ENCODE measurements at places on chromosomes 13 and 19. TPM values are rescaled to one million over a fixed set of nuclear protein-coding genes. Genes with fewer than 3 reads are reported as not detected.

FGF22 gene
- not detected for total RNA-seq

VSTM2B gene
- not detected for total RNA-seq

ZNF709 gene
- 5.0 TPM for total RNA-seq

PRR19 gene
- total RNA-seq, result 0.36 TPM

CEACAM4 gene
- total RNA-seq, result not detected

THSD1 gene
- 18.3 TPM for total RNA-seq

HCST gene
- total RNA-seq, result 0.36 TPM

TUBA3C gene
- total RNA-seq, result not detected

N4BP2L2 gene
- 178 TPM for total RNA-seq

DNA sequence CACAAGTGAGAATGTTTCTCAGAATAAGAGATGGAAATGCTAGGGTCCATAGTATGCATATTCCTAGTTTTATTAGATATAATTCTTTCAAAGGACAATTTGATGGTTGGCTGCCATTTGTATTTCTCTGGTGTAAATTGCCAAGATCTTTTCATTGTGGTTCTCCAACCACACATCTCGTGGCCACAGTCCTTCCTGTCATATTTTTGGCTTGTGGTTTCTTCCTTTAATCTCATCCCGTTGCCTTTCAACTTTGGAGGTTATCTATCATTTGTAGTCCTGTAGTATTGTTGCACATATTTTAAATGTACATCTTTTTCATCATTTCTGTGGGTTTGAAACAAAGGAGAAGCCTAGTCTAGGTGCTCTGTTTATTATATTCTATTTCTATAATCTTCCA is 61.2 kb downstream of the WASF3 start:
- no peak for DNase-seq
- H3K27me3 ChIP-seq, result no peaks in the 10 kb centered on the region
- H3K27ac ChIP-seq, result no peak overlapping the region
- H3K4me1 ChIP-seq, result peaks cover 25% of the 10 kb centered on the region
- no peak overlapping the region for H3K4me3 ChIP-seq
- H3K36me3 ChIP-seq, result no peaks in the 10 kb centered on the region

DNA sequence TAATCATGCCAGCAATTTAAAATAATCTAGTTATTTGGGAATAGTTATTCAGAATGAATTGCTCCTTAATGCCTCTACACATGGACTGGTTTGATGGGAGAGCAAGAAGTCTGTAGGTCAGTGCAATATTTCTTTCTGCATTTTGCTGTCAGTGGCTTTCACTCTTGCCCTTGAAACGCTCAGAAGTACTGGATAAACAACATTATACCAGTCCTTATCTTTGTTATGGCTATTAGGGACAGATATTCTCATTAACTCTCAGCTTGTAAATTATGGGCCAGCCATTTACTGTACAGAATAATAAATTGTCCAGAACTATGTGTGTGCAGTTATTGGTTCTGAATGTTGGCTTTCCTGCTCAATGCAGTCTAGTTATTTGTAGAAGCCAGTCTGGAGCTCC is 224.4 kb downstream of the OXGR1 start:
- no peaks in the 10 kb centered on the region for H3K4me1 ChIP-seq
- no peak overlapping the region for H3K27ac ChIP-seq
- DNase-seq, result no peak
- H3K4me3 ChIP-seq, result no peak overlapping the region
- no peaks in the 10 kb centered on the region for H3K27me3 ChIP-seq

DNA sequence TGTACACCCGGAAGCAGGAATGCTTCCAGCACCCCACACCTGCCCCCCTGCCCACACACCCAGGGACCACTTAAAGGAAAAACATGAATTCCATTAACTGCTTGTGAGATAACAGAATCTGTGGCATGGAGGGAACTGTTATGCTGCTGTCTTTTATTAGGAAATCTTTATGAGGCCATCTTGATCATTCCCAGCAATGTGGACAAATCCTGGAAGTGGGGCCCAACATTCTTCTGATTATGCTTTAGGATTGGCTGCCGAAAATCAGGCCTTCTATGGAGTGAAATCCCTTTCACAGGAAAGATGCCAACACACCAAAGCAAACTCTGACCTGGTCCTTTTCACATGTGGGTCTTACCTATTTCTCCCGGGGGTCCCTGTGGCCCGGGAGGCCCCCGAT is 114.5 kb downstream of the COL4A1 start:
- no peak overlapping the region for H3K4me3 ChIP-seq
- no peak for DNase-seq
- peaks cover 85% of the 10 kb centered on the region for H3K36me3 ChIP-seq
- H3K27me3 ChIP-seq, result no peaks in the 10 kb centered on the region

DNA sequence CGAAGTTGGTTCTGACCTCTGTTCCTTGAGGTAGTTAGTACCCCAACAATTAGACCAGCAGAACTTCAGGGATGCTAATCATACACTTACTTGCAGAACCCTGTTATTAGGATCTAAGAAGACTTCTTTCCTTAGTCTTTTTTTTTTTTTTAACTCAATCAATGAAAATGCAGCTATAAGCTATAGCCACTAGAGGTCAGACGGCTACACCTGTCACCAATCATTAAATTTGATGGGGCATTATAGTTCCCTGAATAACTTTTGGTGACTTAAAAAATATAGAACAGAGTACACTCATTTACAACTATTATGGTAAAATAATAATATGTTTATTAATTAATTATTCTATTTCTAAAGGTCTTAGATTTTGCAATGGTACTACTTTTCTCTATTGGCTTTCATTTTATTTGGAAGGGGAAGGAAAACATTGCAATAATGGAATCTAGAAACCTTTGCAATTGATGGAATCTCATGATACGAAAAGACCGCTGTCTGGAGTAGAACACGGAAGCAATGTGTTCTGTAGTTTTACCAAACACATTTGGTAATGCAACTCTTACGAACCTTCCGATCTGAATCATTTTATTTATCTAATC is 483.2 kb downstream of the DIAPH3 start:
- H3K36me3 ChIP-seq, result no peaks in the 10 kb centered on the region
- no peaks in the 10 kb centered on the region for H3K27me3 ChIP-seq
- peaks cover 4% of the 10 kb centered on the region for H3K4me1 ChIP-seq
- no peak overlapping the region for H3K27ac ChIP-seq

DNA sequence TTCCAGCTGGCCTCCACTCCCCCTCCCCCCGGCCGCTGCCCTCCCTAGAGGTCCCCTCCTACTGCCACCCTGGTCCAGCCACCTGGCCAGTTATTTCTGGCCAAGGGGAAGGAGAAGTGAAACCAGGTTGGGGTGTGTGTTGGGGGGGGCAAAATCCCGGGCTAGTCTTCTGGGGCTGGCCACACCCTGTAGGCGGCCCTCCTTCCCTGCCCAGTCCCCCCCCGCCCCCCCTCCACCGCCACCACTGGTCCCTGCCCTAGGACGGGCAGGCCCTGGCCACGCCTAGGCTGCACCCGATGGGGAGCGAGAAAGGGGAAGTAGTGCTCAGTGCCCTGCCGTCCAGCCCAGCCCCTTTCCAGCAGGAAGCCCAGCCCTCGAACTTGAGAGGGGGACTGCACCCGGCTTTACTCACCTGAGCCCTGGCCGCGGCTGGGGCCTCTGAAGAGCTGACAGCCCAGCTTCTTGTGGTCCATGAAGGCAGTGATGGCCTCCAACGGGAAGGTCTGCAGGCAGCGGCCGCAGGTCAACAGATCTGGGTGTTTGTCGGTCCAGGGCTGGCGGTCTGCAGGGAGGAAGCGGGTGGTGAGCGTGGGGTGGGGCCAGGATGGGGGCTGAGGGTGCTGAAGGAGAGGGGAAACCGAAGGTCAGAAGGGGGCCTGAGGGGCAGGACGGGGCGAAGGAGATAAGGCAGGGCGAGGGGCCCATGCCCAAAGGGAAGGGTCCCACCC is 813 bp downstream of the ZNF296 start:
- no peaks in the 10 kb centered on the region for H3K27me3 ChIP-seq
- no peak overlapping the region for H3K27ac ChIP-seq
- DNase-seq, result peak; percentile 95
- peaks cover under 1% of the 10 kb centered on the region for H3K36me3 ChIP-seq

GRCh38 chr19:31639306-31639705 is 290.1 kb upstream of the TSHZ3 start:
- H3K36me3 ChIP-seq, result no peaks in the 10 kb centered on the region
- DNase-seq, result no peak
- H3K4me3 ChIP-seq, result no peak overlapping the region
- no peaks in the 10 kb centered on the region for H3K4me1 ChIP-seq

DNA sequence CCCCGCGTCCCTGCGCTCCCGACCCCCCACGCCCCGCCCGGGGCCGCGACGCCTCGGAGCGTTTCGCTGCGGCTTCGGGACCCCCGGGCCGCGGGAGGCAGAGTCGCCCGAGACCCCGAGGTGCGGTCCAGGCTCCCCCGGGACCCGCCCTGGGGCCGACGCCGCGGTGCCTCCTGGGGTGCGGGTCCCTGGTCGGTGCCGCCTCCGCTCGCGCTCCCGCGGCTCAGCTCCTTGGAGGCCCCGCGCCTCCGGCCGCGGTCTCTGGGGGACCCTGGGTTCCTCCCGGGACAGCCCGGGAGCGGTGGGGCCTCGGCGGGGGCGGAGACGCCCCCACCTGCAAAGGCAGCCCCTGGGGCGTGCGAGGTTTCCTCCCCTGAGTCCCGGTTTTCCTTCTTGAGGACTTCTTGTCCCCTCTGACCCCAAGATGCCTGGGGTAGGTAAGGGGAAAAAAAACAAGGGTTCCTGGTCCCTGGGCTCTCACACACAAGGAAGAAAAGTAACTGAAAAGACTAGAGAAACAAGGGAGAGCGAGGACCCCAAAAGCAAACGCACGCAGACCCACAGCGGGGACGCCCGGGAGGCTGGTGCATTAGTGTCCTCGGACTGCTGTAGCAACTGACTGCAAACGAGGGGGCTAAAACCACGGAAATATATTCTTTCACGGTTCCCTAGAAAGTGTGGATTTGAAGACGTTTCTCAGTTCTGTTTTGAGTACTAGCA is 740 bp downstream of the ZNF555 start:
- H3K36me3 ChIP-seq, result peaks cover 4% of the 10 kb centered on the region
- H3K27ac ChIP-seq, result no peak overlapping the region
- peak overlapping the region; percentile 92 for H3K4me3 ChIP-seq
- H3K4me1 ChIP-seq, result peaks cover 7% of the 10 kb centered on the region
- peak; percentile 75 for DNase-seq

DNA sequence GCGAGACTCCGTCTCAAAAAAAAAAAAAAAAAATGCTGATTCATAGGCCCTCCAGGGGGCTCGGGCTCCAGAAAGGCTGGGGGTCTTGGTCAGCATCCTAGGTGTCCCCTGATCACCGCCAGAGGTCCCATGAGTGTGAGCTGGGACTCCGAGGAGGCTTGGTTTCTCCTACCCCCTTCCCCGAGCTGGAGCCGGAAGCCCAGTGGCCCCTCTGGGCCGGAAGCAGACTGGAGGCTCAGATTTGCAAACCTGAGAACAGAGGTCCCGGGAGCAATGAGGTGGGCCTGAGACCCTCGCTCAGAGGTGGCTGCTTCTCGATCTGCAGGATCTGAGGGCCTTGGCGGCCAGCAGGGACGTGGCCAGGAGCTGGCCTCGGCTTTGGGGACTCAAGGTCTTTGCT is 41.5 kb downstream of the EFNA2 start:
- H3K27me3 ChIP-seq, result no peaks in the 10 kb centered on the region
- no peak overlapping the region for H3K4me3 ChIP-seq
- H3K27ac ChIP-seq, result no peak overlapping the region
- H3K4me1 ChIP-seq, result peaks cover 5% of the 10 kb centered on the region
- no peak for DNase-seq

- no peak overlapping the region for H3K4me3 ChIP-seq
- H3K36me3 ChIP-seq, result no peaks in the 10 kb centered on the region
- H3K27ac ChIP-seq, result no peak overlapping the region
- no peaks in the 10 kb centered on the region for H3K27me3 ChIP-seq
- peaks cover 23% of the 10 kb centered on the region for H3K4me1 ChIP-seq
- peak; percentile 2 for DNase-seq
Observed at GRCh38 chr19:56137405-56137804, 3.7 kb upstream of the ZNF444 start.

DNA sequence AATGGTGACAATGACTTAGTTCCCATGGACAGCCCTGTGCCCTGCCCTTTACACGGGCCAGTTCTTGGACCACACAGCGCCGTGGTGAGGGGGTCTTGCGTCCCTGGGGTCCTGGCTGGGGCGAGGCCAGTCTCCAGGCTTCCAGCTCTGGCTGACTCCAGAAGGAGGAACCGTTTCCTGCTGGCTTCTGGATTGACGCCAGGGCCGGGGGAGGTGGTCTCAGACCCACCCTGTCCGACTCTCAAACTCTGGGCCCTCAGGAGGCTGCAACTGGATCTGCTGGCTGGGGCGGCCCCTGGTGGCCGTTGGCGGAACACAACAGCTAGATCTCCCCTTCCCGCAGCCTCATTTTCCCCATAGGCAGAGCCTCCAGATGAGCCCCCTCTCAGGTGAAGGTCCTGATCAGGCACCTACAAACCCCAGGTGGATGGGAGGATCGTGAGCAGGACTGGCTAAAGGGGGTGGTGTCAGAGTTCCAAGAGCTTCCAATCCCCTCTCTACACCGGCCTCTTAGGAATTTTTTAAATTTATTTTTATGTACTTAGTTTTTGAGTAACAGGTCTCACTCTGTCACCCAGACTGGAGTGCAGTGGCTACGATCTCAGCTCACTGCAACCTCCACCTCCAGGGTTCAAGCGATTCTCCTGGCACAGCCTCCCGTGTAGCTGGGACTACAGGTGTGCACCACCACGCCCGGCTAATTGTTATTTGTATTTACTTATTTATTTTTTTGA is 8.0 kb downstream of the CCDC194 start:
- peaks cover 9% of the 10 kb centered on the region for H3K4me1 ChIP-seq
- peaks cover 4% of the 10 kb centered on the region for H3K27me3 ChIP-seq
- H3K4me3 ChIP-seq, result no peak overlapping the region
- no peaks in the 10 kb centered on the region for H3K36me3 ChIP-seq
- peak; percentile 94 for DNase-seq

- DNase-seq, result no peak
- peaks cover 22% of the 10 kb centered on the region for H3K4me1 ChIP-seq
- no peak overlapping the region for H3K27ac ChIP-seq
- H3K36me3 ChIP-seq, result no peaks in the 10 kb centered on the region
- no peak overlapping the region for H3K4me3 ChIP-seq
Observed at GRCh38 chr13:39892721-39893685, 237.5 kb downstream of the COG6 start.

GRCh38 chr19:5949792-5950305 is 28.1 kb downstream of the RANBP3 start:
- DNase-seq, result peak; percentile 35
- peak overlapping the region; percentile 5 for H3K27ac ChIP-seq
- H3K36me3 ChIP-seq, result peaks cover 10% of the 10 kb centered on the region
- H3K27me3 ChIP-seq, result no peaks in the 10 kb centered on the region

GRCh38 chr19:19077103-19077502 is 13.3 kb downstream of the SLC25A42 start:
- peaks cover 4% of the 10 kb centered on the region for H3K4me1 ChIP-seq
- no peak overlapping the region for H3K4me3 ChIP-seq
- H3K27me3 ChIP-seq, result no peaks in the 10 kb centered on the region
- no peaks in the 10 kb centered on the region for H3K36me3 ChIP-seq

DNA sequence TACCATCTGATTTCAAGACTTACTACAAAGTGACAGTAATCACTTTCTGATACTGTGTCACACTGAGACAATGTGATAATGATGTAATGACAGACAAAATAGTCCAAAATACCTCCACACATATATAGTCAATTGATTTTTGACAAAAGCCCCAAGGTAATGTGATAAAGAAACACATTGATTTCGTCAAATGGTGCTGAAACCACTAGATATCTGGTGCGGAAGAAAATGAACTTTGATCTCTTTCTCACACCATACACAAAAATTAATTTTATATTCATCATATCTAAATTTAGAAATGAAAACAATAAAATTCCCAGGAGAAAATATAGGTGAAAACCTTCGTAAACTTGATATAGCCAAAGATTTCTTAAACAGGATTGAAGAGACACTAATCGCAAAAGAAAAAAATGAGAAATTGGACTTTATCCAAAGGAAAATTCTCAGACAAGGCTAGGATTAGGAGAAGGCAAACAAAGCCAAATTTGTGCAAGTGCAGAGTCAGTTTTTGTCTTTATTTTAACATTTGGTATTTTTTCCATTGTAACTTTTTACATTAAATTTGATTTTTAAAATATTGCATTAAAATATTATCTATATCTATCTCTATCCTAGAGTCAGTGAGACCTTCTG is 739.9 kb downstream of the DIAPH3 start:
- H3K4me1 ChIP-seq, result peaks cover 4% of the 10 kb centered on the region
- H3K27me3 ChIP-seq, result no peaks in the 10 kb centered on the region

Data from osteoblast (primary cell).